ENCODE measurements at places on chromosomes 7 and 10.

DNA sequence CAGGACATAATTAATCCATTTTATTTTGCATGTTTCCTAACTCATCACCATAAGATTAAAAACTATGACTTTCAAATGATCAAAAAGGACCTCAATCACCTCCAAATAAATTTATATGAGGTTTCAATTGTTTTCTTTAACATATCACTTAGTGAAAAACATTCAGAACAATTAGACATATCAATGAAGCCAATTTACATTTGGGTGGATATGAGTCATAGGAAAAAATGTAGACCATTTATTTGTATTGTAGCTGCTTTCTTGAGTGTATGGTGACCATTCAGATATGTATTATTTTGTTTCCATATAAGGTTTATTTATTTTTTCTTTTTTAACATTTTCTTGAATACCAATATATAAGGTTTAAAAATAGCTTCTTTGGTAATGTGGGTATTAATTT lies 13.3 kb upstream of the EXOC6 start:
- no peak for DNase-seq

- DNase-seq: no peak
These were observed 166.3 kb downstream of the TNS3 start for GRCh38 chr7:47415318-47416212.

DNA sequence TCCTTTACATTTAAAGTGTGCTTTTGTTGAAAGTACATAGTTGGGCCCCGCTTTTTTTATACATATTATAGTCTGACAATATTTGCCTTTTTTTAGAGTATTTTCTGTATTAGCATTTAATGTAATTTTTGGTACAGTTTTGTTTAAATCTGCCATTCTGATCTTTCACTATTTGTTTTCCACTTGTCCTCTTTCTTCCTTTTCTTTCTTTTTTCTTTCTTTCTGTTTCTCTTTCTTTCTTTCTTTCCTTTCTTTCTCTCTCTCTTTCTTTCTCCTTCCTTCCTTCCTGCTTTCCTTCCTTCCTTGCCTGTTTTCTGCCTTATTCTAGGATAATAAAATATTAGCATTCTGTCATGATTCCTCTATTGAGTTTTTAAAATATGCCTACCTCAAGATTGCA lies 9.5 kb downstream of the LIPK start:
- DNase-seq: no peak

DNA sequence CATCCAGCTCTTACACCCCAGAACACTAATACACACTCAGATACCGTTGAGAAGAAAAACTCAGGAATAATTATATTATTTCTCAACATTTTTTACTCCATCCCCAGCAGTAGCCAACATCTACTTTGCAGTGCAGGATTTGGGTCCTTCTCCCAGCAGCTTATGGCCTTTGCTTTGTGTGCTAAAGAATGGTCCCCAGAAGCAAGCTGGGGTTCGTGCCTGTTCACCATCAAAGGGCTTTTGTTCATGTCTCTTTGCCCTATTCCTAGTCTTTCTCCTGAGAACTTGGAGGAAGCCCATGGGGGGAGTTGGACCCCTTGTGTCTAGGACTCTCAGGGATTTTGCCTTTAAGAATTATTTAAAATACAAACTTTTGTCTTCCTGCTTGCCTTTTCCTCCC lies 100.4 kb downstream of the ZNF277 start:
- no peak for DNase-seq

GRCh38 chr10:131050162-131050766 lies 261.3 kb downstream of the TCERG1L start:
- DNase-seq: no peak
